ENCODE measurements at places on chromosomes 13 and 19.

DNA sequence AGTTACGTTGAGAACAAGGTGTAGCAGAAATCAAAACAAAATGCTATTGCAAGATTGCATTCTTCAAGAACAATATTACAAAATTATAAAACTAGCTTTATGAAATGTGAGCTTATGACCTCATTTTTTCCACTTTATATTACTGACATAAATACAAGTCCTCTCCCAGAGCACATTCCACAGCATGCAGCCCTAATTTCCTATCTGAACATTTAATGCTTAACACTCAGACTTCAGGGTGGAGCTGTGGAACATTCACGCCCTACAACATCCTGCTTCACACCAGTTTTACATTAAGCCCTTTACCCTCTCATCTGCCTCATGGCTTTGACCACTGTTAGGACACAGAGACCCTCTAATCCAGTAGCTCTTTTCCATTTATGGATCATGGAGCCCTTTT lies 65.5 kb downstream of the EPSTI1 start:
- DNase-seq = no peak

DNA sequence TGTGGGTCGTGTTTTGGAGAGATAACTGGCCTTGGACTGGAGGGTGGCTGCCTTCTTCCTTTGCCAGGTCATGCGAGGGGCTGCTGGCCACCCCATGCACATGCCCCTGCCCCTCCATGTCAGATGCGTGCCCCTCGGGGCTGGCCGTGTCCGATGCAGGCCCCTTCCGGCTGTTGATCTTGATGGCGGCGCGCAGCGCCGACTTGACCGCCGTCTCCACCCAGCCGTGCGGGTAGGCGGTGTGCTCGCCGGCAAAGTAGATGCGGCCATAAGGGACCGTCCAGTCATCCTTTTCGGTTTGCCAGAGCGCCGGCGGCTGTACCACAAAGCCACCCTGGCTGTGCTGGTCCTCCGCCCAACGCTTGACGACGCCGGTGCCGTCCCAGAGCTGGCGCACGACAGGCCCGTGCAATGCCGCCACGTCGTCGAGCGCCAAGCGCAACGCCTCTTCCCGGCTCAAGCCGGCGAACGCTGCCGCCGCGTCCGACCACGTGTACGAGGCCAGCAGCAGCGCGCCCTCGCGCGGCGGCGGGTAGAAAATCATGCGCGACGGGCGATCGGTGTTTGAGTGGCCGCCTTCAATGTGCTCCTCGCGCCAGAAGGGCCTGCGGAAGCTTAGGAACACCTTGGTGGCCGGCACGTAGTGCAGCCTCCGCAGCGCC lies 6.9 kb downstream of the IL4I1 start:
- peak; percentile 47 for DNase-seq

DNA sequence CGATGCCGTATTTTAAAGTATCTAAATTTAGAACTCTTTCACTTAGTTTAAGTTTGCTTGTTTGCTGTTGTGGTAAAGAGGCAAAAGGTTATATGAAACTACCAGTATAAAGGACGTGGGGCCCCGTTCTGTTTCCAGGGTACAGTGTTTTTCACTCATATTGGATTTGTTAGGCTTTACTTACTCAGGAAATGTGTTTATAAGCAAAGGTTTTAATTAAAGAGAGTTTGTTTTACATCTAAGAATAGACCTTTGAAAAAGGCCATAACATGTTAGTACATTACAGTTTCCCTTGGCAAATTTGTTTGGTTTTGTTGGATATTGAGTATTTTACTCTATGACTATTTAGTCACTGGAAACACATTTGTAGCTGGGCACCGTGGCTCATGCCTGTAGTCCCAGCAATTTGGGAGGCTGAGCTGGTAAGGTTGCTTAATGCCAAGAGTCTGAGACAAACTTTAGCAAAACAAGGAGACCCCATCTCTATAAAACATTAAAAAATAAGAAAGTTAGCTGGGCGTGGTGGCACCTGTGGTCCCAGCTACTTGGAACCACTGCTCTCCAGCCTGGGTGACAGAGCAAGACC lies 7.1 kb downstream of the DGKH start:
- no peak for DNase-seq

- DNase-seq = no peak
These were observed 141.2 kb downstream of the LHFPL6 start for GRCh38 chr13:39461685-39462266.

- DNase-seq = no peak
These were observed 2.7 kb upstream of the RASAL3 start for GRCh38 chr19:15466851-15467733.

- no peak for DNase-seq
These were observed 68.0 kb downstream of the KDM4B start for GRCh38 chr19:5036698-5037563.

- no peak for DNase-seq
These were observed 61.6 kb downstream of the ALOX5AP start for GRCh38 chr13:30796631-30797601.

DNA sequence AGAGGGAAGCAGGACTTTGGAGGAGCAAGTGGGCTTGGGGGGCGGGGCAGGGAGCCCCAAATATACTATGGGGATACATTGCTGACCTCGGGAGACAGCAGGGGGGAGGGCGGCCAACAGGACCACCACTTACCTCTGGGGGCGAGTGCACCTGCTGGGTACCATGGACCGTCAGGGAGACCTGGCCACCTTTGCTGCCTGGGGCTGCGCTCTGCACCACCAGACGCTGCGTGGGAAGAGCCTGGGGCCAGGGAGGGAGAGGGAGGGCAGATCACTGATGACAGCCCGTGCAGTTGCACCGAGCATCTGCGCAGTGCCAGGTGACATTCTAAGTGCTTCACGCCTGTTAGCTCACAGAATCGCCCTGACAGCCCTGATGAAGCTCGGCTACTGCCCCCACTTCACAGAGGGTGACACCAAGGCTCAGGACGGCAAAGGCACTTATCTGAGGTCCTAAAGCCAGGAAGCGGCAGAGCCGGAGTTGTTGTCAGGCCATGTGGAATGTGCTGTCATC lies 24.1 kb downstream of the RFX1 start:
- DNase-seq = no peak

DNA sequence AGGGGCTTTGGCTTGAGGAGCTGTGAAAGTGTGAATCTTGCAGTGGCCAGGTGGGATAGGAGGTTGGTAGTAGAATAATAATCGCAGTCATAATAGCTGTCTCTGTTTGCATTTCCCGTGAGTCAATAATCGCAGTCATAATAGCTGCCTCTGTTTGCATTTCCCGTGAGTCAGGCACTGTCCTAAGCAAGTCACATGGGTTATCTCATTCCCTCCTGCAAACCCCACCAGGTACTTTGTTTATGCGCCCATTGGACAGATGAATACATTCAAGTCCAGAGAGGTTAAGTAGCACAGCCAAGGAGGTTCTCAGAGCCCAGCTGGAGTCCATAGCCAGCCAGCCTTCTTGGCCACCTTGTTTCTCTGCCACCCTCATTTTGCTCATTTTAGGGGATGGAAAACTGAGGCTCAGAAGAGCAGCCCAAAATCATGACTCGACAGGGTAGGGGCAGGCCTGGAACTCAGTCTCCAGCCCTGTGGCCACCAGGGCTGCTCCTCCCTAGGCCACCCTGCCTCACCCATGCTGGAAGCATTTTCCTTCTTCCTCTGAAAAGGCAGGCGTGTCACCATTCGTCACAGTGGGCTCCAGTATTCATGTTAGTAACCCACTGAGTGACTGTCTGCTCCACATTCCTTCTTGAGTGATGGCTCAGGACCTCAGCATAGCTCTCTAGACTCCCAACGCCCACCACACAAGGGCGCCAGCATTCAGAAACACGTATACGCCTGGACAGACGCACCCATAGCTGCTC lies 206.2 kb downstream of the URI1 start:
- no peak for DNase-seq

DNA sequence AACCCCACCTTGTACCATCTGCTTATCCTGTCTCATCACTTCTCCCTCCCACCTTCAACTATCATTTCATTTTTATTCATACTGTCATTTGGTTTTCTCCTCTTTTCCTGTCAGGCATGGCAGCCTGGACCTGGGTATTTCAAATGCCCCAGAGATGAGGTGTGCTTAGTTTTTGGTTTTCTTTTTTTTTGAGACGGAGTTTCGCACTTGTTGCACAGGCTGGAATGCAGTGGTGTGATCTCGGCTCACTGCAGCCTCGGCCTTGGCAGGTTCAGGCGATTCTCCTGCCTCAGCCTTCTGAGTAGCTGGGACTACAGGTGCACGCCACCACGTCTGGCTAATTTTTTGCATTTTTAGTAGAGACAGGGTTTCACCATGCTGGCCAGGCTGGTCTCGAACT lies 5.8 kb downstream of the PDS5B start:
- no peak for DNase-seq

DNA sequence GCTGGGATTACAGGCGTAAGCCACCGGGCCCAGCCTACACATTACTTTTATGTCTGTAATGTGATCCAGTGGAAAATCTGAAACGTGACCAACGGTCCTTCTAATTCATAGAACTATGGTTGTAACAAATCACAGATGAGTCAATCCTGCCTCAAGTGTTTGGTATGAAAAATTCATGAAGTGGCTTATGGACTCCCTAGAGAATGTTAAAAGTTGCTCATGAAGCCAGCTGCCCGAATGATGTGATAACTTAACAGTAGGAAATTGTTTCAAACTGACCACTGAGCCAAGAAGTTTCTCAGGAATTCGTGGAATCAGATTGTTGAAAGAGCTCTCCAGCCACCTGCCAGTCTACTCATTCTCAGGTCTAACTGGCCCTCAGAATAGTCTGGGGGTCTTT lies 59.4 kb upstream of the FARP1 start:
- no peak for DNase-seq

DNA sequence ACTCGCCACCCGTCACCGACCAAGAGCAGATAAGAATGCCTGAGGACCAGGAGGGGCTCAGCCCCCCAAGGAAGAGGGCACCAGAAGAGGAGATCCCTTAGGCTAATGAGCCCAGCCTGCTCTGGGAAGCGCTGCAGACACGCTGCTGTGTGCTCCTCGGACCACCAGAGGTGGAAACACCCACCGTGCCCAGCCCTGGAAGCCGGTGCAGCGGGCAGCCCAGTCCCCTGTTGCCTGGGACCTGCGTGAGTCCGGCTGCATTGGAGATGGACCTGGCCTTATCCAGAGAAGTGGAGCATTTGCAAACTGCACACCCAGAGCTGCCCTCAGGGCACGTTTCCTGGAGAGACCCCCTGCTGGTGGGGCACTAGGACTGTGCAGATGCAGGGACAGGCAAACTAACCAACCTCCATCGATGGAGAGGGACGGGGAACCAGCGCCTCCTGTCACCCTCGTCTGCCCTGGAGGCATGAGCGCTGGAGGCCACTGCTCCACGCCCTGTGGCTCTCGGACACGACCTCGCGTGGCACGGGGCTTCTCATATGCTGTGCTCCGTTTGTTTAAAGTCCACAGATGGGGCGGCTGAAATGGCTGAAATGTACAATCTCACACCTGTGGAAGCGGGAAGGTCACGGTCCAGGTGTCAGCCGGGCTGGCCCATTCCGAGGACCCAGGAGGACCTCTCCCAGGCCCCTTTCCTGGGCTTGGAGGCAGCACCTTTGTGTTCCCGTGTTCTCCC lies 153.9 kb downstream of the KDM4B start:
- DNase-seq = no peak

GRCh38 chr19:23762884-23763711 lies 4.4 kb upstream of the ZNF681 start:
- peak; percentile 66 for DNase-seq

GRCh38 chr19:55508120-55508519 lies 19.9 kb downstream of the SSC5D start:
- DNase-seq = no peak

GRCh38 chr19:53545271-53546065 lies 7.5 kb downstream of the ZNF331 start:
- no peak for DNase-seq

DNA sequence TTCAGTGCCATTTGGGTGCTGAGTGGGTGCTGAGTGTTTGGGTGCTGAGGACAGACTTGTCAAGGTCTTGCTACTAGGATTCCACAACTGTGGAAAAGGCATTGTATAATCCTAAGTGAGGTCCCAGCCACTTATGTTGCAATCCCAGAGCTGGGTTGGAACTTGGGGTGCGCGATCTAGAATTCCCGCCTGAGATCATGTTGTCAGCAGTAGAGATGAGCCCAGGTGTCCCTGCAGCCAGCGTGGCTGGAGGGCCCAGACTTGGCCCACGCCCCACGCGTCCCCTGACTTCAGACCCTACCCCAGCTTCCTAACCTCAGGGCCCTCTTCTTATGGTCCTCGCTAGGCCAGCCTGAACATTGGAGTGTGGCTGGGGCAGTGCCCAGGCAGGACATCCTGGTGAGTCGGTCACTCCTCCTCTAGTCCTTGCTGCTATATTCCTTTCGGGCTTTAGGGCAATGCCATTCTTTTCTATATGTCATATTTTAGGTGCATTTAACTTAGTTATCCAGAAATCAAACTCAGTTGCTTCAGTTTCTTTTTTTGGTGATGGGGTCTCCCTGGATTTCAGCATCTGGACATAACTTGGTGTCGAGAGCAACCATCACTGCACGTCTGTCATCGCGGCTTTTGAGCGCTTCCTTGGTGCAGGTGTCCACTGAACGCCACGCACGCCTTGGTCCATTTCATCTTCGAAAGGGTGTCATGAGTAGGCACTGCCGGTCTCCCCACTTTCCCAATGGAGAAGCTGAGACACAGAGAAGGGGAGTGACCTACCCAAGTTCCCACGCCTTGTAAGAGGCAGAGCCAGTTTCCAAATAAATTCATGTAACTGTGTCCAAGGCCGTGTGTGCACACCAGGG lies 46.4 kb upstream of the F7 start:
- no peak for DNase-seq

DNA sequence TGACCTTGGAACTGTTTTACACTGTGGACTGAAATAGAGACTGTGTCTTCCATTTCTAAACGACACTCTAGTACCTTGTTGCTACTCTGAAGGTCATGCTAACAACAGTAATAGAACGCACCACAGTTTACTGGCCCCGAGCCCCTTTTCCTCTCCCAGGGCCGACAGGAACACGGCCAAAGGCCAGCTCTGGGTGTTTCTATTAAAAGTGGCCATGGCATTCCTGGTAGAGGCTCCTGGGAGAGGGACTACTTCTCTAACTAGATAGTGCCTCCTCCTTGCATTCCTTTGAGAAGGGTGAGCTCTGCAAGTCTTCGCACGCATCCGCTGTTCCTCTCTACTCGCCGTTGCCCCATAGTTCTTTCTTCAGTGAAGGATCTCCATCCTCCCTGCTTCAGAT lies 18.7 kb upstream of the SIAH3 start:
- DNase-seq = no peak

DNA sequence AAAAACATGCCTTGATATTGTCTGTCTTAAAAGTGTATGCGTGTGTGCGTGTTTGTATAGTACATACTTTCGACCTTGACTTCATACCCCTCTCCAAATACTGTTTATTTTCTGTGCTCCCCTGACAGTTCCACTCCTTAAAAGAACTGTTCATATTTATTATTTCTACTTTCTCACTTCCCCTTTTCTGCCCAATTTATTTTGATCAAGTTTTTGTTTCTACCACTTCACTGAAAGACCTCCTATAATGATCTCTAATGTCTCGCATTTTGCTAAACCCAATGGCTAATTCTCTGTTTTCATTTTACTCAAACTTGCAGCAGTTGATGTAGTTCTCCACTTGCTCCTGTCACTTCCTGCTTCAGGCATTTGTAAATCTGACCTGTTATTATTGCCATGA lies 426.1 kb upstream of the KLF12 start:
- no peak for DNase-seq

- DNase-seq = no peak
These were observed 9.9 kb downstream of the ZNF112 start for GRCh38 chr19:44346556-44346955.

- DNase-seq = peak; percentile 66
These were observed 1.5 kb upstream of the PNPLA6 start for GRCh38 chr19:7533925-7534480.

GRCh38 chr13:98916403-98916802 lies 61.5 kb downstream of the DOCK9 start:
- DNase-seq = no peak

- DNase-seq = no peak
These were observed 7.8 kb downstream of the ANKLE1 start for GRCh38 chr19:17289489-17289888.
